AML-193 (cell line): ENCODE measurements at places on chromosomes 4 and X.

- no peak for DNase-seq
These were observed 1.7 kb upstream of the MAGEH1 start for GRCh38 chrX:55450259-55450658.

GRCh38 chrX:127877318-127877717 lies 174.9 kb downstream of the ACTRT1 start:
- no peak for DNase-seq

DNA sequence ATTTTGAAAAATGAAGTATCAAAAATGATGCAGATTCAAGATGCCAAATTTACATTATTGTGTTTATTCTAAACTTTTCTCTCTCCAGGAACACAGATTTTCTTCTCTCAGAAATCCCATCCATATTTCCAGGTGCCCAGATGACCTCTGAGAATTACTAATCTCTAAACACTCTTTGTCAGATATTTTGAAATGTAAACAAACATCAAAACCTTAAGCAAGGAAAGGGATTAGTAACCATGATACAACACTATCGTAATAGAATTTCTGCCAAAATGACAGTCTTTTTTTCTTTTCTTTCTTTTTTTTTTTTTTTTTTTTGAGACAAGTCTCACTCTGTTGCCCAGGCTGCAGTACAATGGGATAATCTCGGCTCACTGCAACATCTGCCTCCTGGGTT lies 76.7 kb downstream of the PDS5A start:
- DNase-seq = no peak

- DNase-seq = no peak
These were observed at the start of gene GPRASP2 for GRCh38 chrX:102712216-102712966. Gene GPRASP2 (plus strand): TSS chrX:102712448. CDS start chrX:102714870, 2,422 bp downstream.

- peak; percentile 15 for DNase-seq
These were observed 90.8 kb upstream of the NPFFR2 start for GRCh38 chr4:71941001-71941400.

DNA sequence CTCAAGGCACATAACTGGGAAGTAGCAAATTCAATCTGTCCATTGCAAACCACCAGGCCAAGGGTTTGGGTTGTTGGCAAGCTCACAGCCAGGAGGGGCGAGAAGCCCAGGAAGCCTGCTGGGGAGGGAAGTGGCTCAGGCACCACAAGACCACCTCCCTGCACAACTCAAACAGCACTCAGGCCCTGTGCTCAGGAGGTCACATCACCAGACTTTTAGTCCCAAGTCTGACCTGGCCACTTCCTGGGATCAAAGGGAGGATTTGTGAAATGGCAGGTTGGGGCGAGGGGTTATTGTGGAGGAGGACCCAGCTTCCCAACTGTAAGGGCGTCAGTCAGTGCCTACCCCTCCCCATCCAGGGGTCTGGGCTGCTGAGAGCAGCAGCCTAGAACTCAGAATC lies 2.3 kb downstream of the ATP5ME start:
- no peak for DNase-seq

DNA sequence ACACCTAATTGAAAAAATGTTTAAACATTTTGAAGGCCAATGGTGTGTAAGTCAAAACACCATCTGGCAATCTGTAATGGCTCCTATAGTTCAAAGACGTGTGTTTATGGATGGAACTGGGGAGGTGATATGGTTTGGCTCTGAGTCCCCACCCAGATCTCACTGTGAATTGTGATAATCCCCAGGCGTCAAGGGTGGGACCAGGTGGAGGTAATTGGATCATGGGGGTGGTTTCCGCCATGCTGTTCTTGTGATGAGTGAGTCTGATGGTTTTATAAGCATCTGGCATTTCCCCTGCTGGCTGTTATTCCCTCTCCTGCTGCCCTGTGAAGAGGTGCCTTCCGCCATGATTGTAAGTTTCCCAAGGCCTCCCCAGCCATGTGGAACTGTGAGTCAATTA lies 52.2 kb downstream of the ADRA2C start:
- no peak for DNase-seq

GRCh38 chrX:80602036-80602860 lies 182.0 kb downstream of the TENT5D start:
- DNase-seq = no peak

DNA sequence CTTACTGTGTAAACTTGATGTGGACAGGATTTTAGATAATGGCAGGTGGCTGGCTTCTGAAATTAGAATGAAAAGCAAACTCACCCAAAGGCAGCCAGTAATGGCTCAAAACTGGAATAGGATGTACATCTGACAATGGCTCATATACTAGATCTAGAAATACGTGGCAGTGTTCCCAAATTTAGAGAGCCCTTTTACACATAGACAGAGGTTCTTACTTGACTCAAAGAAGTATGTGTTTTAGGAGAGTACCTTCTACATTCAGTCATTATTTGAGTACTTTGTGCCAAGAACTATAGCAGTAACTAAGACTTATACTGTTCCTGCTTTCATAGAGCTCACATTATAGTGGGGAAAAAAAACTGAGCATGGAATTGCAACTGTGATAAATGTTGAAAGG lies 48.0 kb downstream of the UBE2K start:
- DNase-seq = no peak

DNA sequence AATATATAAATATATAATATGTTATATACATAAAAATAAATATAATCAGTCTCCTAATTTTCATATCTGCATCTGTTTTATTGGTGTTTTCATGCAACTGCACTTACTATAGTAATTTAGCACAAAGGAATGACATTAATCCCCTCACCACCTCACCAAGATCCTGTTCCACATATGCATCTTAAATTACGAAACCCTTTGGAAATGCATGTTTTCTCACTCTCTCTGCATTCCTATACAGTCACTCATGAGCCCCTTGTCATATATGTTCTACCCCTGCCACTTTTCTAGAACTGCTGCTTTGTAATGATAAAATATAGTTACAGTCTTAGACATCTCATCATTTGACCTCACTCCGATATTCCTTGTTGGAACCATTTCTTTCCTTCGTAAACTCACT lies 728.7 kb upstream of the SLIT2 start:
- no peak for DNase-seq

- DNase-seq = no peak
These were observed 86.3 kb downstream of the CDS1 start for GRCh38 chr4:84669201-84669600.

GRCh38 chr4:68129793-68130192 lies at the start of gene TMPRSS11F:
Gene TMPRSS11F (minus strand): TSS chr4:68129869. CDS start chr4:68129820, 49 bp downstream.
- DNase-seq = no peak

GRCh38 chrX:71492231-71493065 lies 40.5 kb upstream of the OGT start:
- DNase-seq = no peak

DNA sequence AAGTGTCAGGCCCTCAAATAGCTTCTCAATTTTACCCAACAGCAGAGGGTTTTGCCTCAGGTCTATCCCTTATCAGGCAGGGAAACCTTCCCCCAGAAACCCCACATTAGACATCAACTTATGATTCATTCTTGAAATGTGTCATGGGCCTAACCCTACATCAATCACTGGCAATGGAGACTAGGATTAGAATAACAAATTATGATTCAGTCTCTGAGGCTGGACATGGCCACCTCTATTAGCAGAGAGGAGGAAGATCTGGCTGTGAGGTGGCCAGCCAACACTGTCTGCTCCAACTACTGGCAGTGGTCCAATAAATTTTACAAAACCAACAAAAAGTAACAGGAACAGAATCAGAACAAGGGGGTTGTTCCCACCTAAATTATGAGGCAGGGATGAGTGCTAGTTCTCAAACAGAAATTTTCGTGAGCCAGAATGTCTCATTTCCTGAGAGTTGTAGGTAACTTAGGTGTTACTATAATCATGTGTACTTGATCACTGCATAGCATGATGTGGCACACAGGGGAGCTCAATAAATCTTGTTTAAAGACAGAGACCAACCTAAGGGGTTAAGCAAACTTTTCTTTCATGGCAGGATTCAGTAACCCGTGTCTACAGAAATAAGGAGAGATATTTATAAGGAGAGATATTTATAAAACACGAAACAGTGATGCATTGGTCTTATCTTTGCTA lies 126.8 kb downstream of the NFKB1 start:
- no peak for DNase-seq

- no peak for DNase-seq
These were observed 154.0 kb upstream of the RASGEF1B start for GRCh38 chr4:81625422-81626417.

- no peak for DNase-seq
These were observed 335.7 kb upstream of the RASGEF1B start for GRCh38 chr4:81807386-81807785.

GRCh38 chrX:43375136-43375535 lies 281.0 kb upstream of the MAOA start:
- DNase-seq = no peak

DNA sequence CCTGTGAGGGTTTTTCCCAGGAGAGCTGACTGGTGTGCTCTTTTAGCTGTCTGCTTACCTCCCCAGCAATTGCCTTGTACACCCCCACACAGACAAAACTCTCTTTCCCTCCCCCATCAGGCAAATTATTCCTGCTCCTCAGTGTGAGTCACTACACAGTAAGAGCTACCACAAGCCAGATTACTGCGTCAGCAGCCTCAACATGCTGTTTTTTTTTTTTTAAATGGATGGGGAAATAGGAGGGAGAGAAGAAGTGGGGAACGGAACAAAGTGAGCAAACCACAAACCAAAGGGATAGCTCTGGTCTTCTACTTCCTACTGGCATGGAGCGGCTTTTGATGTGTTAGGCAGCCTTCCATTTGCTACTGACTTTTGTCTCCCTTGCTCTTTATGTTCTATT lies 107.5 kb upstream of the ACSL4 start:
- DNase-seq = peak; percentile 63

DNA sequence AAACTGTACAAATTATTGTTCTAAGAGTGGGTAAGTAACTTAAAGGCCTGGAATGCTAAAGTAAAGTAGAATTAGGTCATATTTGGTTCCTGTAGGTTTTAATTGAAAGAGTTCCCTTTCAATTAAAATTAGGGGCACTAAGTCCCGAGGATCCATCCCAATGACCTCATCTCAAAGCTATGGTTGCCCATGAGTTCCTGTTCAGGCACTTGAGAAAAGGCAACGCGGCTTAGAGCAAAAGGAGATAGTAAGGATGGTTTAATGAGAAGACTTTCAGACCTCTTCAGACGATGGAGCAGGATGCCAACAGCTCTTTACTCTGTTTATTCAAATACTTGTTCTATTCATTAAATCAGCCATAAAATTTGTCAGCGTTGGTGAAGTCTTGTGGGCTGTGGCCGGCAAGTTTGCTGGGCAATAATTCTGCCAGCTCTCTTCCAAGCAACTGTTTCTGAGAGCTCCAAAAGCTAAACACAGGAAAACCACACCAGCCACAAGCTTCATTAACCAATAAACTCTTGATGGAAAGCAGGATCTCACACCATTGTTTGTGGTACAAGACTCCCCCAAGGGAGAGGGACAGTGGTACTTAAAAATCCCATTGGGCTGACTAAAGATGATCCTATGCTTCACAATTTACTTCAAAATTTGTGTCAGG lies 167.4 kb downstream of the COL4A6 start:
- DNase-seq = no peak
